ENCODE measurements at places on chromosomes 2 and 18.
A peak's percentile ranks its signal among the peaks of the same experiment; 100 is the strongest.

- DNase-seq: peak; percentile 73
These were observed 69.9 kb upstream of the MCFD2 start for GRCh38 chr2:46985512-46985911.

DNA sequence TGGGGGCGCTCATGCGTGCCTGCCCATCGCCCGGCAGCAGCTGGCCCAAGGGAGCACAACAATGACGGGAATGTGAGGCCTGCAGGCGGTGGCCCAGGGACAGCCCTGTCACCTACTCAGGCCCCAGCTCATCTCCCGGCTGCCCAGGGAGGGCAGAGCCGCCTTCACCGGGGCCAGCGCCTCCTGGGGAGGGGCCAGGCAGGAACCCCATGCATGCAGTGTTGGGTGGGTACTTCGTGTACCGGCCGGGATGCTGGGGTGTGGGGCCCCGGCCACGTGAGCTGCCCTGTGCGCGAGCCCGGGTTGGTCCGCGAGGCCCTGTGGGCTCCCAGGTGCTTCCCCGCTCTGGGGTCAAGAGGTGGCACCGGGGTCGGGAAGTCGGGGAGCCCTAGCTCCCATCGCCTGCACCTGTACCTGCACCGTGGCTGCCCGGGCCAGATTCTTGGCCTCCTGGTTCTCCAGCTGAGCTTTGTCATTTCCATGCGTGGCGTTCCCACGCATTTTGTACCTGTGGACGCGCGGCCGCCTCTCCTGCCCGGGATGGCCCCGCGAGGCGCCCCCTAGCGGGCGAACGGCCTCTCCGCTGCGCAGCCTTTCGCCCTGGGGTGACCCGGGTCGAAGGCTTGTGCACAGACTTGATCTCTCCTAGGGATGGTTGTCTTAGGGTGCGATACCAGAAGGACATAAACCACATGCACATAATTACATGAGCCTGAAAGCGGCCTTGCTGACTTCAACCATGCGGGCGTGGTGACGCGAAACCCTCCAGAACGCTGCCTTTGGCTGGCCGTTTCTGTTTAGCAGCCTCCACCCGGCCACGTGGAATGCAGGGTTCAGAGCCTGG lies 950 bp downstream of the KLHL30 start:
- DNase-seq: no peak

- no peak for DNase-seq
These were observed 759.6 kb upstream of the NRXN1 start for GRCh38 chr2:51791496-51791895.

GRCh38 chr2:96547731-96548171 lies 11.2 kb downstream of the ARID5A start:
- DNase-seq: no peak

GRCh38 chr2:133025004-133025403 lies 355.0 kb upstream of the LYPD1 start:
- DNase-seq: no peak

DNA sequence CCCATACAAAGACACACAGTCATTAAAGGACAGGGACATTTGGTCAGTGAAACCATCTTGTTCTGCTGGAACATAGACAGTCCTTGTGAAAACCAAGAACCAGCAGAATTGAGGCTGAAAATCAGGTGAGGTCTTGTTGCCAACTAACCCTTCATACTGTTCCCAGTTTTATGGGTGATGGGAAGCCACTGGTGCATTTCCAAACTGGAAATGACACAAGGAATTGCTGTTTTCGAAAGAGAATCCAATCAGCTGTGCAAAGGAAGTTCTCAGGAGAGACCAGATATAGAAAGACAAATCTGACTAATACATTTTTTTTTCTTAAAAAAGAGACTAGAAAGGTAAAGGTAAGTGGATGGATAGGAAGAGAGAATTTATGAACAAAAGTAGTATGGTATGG lies 948.2 kb downstream of the TSN start:
- peak; percentile 45 for DNase-seq

DNA sequence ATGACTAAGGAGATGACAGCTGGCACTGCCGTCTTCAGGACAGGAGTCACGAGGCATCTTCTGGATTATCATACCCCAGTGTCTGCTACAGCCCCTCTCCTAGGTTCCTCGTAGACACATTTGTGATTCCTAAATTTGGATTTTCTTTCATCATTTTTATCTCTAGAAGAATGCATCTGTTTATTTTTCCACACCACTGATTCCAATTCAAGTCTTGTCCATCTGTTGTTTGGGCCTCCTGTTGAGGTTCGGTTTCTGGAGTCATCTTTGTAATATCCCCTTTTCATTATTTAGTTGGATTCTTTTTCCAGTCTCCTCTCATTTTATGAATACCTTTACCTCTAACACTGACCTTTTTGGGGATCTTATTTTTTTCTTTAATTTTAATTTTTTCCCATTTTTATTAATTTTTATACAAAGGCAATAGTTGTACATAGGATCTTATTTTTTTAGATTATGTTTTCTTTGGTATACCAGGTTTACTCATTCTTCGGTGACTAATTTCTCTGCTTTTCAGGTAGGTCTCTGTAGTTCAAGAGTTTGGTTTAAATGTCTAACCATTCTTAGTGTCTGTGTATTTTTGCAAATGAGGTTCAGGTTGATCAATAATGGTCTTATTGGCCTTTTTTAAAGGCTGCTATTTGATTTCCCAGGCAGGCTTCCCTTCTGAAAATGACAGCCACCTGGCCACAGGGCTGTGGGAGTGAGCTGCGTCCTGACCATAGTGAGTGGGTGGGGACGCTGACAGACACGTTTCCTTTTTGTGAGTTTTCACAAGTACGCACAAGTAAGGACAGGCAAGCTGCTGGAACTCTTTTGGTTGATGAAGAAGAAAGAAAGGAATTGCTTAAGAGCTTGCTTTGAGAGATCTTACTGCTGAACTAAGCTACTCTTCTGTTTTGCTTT lies 34.5 kb downstream of the FARP2 start:
- DNase-seq: no peak

Measured in RCC 7860 (cell line).